Natural killer cell treated with Interleukin-12 subunit alpha and Interleukin-12 subunit beta and Interleukin-15 and Interleukin-18, amount 100 ng/mL, for 72 hours (primary cell): ENCODE measurements at places on chromosomes 5 and 9. TPM values are rescaled to one million over a fixed set of nuclear protein-coding genes. Genes with fewer than 3 reads are reported as not detected.

Gene ACOT12
- total RNA-seq = not detected

Gene PKD2L2
- total RNA-seq = not detected

DNA sequence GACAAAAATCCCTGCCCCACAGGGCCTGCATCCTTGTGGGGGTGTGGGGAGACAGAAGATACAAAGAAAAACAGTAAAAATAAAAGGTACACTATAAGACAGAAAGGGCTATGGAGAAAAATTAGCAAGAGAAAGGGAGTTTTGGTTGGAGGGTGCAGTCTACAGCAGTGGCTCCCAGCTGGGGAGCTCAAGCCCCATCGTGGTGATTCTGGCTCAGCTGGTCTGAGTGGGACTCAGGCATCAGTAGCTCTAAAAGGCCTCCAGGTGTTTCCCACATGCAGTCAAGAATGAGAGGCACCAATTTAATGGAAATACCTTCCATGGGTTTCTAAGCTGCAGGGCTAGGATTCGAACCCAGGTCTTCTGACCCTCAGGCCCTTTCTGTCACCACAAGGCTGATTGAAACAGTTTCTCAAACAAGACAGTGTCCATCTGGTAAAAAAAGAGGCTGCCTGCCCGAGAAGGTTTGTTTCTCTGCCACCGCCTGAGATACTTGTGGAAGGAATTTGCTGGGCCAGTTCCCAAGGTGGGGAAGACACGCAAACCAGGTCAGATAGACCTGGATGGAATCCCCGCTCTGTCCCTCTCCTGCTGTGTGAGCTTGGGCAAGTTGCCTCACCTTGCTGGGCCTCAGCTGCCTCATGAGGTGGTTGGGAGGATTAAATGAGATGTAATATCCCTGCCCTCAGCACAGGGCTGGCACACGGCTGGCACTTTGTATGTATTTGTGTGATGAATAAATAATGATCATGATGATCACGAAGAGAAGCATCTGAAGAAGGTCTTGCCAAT, 43.1 kb downstream of the COL27A1 start:
- H3K4me1 ChIP-seq = no peaks in the 10 kb centered on the region
- H3K4me3 ChIP-seq = no peak overlapping the region
- DNase-seq = no peak
- no peak overlapping the region for H3K27ac ChIP-seq
- H3K27me3 ChIP-seq = peaks cover 9% of the 10 kb centered on the region

Gene OR13C3
- not detected for total RNA-seq

DNA sequence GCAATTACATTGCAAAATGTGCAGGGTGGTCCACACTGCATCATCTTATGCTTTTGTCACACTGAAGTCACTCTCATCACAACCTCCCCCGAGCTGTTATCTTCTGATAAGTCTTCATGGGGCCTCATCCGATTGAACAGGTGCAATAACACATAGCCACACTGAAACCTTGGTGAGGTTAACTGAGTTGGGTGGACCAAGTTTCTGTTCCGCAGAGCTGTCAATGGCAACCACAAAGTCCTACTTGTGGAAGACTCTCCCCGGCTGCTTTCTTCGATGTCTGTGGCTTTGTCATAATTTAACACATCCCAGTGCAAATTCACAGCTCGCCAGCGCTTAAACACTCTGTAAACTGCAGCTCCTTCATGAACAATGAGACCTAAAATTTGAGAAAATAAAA, 112.2 kb downstream of the MARCHF11 start:
- H3K27ac ChIP-seq = no peak overlapping the region
- H3K27me3 ChIP-seq = no peaks in the 10 kb centered on the region
- H3K4me3 ChIP-seq = no peak overlapping the region
- H3K36me3 ChIP-seq = no peaks in the 10 kb centered on the region
- no peaks in the 10 kb centered on the region for H3K4me1 ChIP-seq

DNA sequence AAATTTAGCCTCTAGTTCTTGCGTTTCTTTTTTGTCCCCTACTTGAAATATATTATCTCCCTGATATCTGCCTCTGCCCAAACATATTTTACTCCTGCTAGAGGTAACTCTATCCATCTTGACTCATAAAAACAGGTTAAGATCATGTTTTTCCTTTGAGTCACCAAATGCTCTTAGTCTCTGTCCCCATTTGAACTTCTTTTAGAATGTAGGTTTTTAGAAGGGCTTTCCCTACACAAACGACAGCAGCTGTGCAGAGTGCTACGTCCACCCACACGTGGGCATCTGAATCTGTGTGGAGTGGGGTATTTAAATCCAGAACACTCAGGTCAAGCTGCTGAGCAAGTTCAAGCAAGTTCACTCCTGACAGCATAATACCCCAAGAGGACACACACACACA, 2.2 kb downstream of the HSD17B3 start:
- no peak overlapping the region for H3K4me3 ChIP-seq
- H3K36me3 ChIP-seq = no peaks in the 10 kb centered on the region
- DNase-seq = no peak

- H3K27ac ChIP-seq = no peak overlapping the region
- H3K4me1 ChIP-seq = peaks cover 16% of the 10 kb centered on the region
- no peaks in the 10 kb centered on the region for H3K36me3 ChIP-seq
Measured at GRCh38 chr5:67030289-67031056, 166.1 kb downstream of the CD180 start.

Gene FOXI1
- 0.25 TPM for total RNA-seq

DNA sequence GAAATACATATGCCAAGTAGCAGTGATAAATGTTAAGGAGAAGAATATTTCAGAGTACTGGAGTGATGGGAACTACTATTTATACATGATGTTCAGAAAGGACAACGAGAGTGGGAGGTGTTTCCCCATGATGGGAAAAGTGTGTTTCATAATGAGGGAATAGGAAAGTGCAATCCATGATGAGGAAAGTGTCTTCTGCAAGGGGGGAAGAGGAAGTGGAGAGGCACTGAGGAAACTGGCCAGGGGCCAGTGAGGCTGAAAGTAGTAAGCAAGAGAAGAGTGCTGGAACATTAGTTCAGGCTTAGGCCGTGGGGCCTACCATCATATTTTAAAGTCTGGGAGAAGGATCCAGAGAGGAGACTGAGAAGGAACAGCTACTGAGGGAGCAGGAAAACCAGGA, 327.2 kb downstream of the SLF1 start:
- H3K4me3 ChIP-seq = no peak overlapping the region
- no peak overlapping the region for H3K27ac ChIP-seq
- peaks cover 5% of the 10 kb centered on the region for H3K27me3 ChIP-seq
- no peaks in the 10 kb centered on the region for H3K36me3 ChIP-seq
- no peak for DNase-seq

DNA sequence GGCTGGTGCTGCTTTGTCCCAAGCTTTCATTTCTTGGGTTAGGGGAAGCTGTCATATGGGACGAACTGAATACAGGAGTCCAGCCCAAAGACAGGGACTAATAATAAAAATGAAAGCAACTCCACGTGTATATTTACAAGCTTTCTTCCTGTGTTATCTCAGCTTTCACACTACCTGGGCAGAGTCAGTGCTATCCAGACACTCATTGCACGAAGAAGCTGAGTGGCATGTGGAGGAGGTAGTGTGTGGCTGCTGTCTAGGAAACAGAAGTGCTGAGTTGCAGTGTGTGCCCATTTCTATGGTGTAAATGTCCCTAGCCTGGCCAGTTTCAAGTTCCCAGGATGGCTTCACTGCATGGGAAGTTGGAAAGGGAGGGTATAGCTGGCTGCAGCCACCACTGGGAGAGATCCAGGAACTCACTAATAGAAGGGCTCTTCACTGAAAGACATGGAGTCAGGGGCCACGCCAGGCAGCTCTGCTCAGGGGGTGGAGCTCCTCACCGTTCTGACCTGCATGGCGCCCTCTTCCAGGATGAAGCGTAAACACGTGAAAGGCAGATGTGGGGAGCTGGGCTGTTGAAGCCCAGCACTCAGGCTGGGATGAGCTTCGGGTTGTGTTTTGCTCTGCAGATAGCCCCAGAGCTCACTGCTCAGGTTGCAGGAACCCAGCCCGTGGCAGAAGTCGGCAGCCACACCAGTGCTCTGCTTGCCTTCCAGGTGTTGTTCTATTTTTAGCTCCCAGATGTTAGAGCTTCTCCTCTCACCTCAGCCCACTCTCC, 116.9 kb downstream of the IRX2 start:
- no peaks in the 10 kb centered on the region for H3K36me3 ChIP-seq
- H3K4me3 ChIP-seq = no peak overlapping the region
- no peak for DNase-seq

DNA sequence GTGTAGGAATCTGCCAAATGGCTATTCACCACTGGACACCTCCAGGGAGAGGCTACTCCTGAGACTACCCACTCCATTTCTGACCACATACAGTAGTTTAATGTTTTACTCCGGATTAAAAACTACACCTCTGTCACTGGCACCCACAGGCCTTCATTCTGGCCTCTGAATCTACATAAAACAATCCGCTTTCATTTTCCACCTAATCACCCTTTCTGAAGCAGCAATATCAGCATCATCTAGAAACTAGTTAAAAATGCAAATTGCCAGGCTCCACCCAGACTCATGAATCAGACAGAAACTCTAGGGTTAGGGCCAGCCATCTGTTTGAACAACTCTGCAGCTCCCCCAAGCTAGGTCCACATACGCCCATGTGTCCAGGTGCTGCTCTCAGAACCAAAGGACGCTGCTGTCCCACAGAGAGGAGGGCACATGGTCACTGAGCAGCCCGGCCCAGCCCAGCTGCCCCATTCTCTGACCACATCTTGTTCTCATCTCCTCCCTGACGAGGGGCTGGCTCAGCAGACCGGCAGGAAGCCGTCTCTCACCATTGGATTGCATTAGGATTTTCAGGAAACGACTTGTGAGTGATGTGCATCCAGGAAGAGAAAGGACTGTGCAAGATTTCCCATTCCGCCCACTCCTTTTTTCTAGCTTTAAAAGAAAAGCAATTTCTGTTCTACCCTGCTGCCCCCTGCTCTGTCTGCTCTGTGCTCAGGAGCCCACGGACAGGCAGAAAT, 34.7 kb downstream of the ADAM19 start:
- DNase-seq = no peak
- H3K27me3 ChIP-seq = no peaks in the 10 kb centered on the region
- H3K27ac ChIP-seq = peak overlapping the region; percentile 42
- peak overlapping the region; percentile 75 for H3K4me3 ChIP-seq
- peaks cover 5% of the 10 kb centered on the region for H3K36me3 ChIP-seq

DNA sequence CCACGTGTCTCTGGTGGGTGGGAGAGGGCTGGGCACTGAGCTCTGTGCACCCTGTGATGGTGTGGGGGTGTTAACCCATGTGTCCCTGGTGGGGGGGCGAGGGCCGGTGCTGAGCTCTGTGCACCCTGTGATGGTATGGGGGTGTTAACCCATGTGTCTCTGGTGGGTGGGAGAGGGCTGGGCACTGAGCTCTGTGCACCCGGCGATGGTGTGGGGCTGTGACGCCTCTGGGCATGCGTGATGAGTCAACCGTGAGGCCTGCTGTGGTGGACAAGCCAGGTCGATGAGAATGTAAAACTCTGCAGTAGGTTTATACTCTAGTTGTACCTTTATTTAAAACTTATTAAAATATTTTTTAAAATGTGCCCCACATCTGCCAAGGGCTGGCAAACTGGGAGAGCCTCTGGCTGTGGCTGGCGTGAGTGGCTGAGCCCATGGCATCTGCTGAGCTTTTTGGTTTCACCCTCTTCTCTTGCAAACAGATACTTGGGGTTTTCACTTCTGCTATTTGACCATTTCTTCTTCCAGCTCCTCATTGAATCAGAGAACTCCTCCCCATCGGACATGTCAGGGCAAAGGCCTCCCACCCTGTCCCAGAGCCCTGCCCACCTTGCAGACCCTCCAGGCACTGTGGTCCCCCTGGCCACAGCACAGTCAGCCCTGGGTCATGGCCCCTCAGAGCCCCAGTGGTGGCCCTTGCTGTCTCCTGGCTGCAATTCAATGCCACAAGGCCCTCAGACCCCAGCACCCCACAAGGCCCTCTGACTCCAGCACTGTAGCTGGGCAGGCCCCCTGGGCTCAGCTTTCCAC, 18.5 kb upstream of the EXOC3 start:
- H3K4me1 ChIP-seq = peaks cover 15% of the 10 kb centered on the region
- H3K27me3 ChIP-seq = peaks cover 13% of the 10 kb centered on the region
- no peak for DNase-seq

- no peaks in the 10 kb centered on the region for H3K27me3 ChIP-seq
- H3K36me3 ChIP-seq = peaks cover 6% of the 10 kb centered on the region
- DNase-seq = no peak
Measured at GRCh38 chr5:157930710-157931109, 71.8 kb upstream of the CLINT1 start.

- DNase-seq = no peak
- H3K4me3 ChIP-seq = peak overlapping the region; percentile 53
- peaks cover 27% of the 10 kb centered on the region for H3K4me1 ChIP-seq
- peak overlapping the region; percentile 26 for H3K27ac ChIP-seq
- H3K36me3 ChIP-seq = peaks cover 7% of the 10 kb centered on the region
- H3K27me3 ChIP-seq = no peaks in the 10 kb centered on the region
Measured at GRCh38 chr9:94952565-94953373, 226.3 kb downstream of the AOPEP start.

DNA sequence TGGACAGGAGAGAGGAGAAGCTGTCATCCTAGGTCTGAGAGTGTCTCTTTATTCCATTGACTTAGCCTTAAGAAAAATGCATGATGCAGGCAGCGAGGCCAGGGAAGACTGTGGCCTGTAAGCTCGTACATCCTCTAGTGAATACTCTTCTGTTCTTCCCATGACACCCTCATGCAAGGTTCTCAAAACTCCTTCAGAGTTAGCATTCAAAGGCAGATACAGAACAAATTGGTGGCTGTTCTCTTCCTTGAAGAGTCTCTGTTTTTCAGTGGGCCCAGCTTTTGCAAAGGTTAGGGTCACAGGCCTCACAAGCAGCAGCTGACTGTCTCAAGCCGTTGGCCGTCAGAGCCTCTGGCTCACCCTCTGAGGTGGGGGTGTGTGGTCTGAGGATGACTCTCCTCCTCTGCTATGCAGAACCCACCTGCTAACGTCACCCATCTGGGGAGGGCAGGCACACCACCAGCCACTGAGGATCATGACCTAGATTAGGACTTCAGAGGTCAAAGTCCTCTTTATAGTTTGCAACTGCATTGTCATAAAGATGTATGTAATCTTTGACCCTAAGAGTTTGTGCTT, 15.1 kb downstream of the ADCY2 start:
- H3K36me3 ChIP-seq = no peaks in the 10 kb centered on the region
- no peak overlapping the region for H3K27ac ChIP-seq
- DNase-seq = no peak

DNA sequence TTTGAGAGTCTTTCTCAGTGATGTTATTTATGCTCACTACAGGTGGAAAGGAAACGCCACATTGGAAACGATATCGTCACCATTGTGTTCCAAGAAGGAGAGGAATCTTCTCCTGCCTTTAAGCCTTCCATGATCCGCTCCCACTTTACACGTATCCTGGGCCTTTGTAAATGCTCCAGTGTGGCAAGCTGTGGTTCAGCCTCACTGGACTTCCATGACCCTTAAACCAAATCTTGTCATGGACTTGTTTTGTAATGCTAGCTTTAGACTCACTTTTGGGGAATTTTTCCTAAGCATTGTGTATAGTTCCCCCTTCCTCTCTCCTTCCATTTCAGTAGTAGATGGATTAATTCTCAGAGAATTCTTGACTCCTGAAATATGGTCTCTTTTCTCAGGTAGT, 60.9 kb upstream of the SLC2A8 start:
- H3K27ac ChIP-seq = no peak overlapping the region
- no peaks in the 10 kb centered on the region for H3K27me3 ChIP-seq
- no peaks in the 10 kb centered on the region for H3K4me1 ChIP-seq
- no peak for DNase-seq

Gene PAEP
- not detected for total RNA-seq
